ENCODE measurements at places on chromosomes 11 and 22. TPM values are rescaled to one million over a fixed set of nuclear protein-coding genes. Genes with fewer than 3 reads are reported as not detected.
A peak's percentile ranks its signal among the peaks of the same experiment; 100 is the strongest.

- DNase-seq = no peak
Measured at GRCh38 chr11:120775986-120776951, 247.6 kb upstream of the TBCEL start.

DNA sequence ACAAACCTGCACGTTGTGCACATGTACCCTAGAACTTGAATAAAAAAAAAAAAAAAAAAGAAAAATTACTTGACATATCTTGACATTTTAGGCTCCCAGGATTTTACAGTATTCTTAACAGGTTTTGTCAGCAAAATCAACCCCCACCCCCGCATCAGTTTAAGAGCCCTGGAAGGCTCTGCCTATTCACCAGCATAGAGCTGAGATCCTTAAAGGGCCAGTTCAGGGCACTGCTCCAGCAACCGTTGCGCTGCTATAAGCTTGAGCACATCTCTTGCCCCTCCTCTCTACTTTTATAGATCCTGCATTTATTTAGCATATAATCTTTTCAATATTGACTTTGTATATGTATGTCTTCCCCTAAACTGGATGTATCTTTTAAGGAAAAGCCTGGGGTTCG, 697 bp upstream of the PAFAH1B2 start:
- peak; percentile 58 for DNase-seq

DNA sequence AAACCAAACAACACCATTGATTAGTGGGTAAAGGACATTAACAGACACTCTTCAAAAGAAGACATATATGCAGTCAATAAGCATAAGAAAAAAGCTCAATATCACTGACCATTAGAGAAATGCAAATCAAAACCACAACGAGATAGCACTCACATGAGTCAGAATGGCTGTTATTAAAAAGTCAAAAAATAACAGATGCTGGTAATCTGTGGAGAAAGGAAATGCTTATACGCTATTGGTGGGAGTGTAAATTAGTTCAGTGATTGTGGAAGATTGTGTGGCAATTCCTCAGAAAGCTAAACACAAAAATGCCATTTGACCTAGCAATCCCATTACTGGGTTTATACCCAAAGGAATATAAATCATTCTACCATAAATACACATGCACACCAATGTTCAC, 182.6 kb downstream of the TRPC6 start:
- DNase-seq = no peak

Gene C11orf86
- not detected for total RNA-seq

GRCh38 chr11:66546368-66546965, at the start of gene ACTN3:
Gene ACTN3, plus strand, starts transcription at chr11:66546903. Its CDS starts 35 bp downstream, at chr11:66546938.
- DNase-seq = peak; percentile 6

DNA sequence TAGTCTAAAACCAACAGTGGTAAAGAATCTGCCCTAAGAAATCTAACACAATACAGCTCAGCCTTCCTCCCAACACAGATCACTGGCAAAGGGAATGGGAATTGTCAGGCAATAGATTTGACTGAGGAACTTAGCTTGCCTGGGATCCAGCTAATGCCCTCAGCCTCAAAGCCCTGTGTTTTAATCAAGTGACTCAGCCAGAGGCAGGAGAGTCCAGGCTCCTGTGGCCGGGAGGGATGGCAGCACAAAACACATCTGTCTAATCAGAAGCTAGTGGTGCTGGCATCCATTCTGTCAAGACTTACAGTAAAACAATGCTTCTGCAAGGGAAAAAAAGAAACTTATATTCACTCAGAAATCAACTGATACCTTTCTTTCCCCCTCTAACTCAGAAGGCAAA, 5.6 kb downstream of the SYTL2 start:
- peak; percentile 41 for DNase-seq

Gene PLA2G3
- total RNA-seq = 0.09 TPM

DNA sequence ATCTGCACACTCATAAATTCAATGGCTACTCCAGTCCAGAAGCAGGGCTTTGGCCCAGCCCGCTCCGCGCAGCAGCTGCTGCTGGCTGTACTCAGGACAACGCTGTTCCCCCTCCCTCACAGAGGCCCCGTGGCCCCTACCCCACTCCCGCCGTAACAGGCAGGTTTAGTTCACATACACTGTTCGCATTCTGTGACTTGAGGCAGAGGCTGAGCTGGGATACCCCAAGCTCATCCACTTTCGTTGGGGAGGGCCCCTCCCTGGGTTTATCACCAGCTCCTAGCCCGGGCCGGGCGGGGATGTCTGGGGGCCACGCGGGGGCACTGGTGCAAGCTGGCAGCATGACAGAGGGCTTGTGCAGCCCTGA, 52.4 kb downstream of the SYT13 start:
- DNase-seq = no peak

DNA sequence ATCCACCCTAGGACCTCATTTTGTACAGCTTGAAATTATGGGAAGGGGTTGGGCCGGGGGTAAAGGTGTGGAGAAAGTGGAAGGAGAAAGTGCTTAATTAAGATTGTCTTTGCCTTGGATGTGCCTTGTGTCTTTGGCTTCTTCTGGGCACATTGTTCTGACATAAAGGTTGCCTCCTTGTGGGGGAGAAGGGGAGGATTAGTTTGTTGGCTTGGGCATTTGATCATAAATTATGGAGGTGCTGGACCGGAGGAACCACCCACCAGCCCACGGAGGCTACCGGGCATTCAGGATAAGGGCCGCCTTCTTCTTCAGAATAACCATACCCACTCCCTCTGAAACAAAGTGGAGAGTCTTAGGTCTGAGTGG, 1.3 kb downstream of the PAFAH1B2 start:
- peak; percentile 60 for DNase-seq

Gene ANO5
- total RNA-seq = 0.16 TPM

GRCh38 chr11:115085461-115086210, 407.3 kb downstream of the NXPE2 start:
- DNase-seq = no peak

DNA sequence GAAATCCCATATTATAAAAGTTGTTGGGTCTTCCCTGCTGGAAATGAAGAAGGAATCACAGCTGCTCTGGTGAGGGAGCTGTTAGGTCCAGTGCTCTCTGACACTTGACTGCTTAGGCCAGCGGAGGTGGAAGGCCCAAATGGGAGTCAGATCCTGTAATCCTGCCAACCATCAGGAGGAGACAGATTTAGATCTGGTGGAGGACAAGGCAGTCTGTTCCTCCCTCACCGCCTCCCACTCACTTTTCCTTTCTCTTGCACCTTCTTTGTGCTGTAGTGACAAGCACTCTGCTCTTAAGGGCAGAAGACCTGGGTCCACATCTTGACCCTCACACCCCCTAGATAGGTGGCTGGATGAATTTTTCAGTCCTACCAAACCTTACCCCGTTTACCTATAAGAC, 59.7 kb upstream of the CHST1 start:
- no peak for DNase-seq

- DNase-seq = no peak
Measured at GRCh38 chr11:134882141-134882540, 470.1 kb upstream of the B3GAT1 start.

Gene OR8D1
- total RNA-seq = not detected

DNA sequence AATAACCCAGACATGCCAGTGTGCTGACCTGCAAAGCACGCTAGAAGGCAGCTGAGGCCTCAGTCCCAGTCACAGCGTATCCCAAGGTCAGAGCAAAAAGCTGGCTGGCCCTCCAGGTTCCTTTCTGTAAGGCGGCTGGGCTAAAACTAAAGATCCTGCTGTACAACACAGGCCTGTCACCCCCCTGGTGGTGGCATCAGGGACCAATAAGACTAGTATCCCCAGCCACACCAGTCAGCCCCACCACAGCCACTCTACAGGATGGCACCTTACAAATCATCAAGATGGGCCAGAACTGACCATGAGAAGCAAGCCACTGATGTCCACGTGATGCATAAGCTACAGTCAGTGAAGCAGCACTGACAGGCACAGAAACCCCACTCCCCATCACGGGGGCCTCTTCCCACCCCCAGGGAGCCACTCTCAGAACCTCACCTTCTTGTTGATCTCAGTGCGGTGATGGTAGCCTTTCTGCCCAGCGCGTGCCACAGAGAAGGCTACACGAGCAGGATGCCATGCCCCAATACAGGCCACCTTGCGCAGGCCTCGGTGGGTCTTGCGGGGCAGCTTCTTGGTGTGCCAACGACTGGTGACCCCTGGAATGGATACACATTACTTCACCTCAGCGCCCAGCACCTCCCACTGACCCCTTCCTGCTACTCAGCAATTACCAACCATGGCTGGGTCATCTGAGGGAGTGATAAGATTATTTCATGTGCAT, 5.0 kb downstream of the RPL3 start:
- no peak for DNase-seq

DNA sequence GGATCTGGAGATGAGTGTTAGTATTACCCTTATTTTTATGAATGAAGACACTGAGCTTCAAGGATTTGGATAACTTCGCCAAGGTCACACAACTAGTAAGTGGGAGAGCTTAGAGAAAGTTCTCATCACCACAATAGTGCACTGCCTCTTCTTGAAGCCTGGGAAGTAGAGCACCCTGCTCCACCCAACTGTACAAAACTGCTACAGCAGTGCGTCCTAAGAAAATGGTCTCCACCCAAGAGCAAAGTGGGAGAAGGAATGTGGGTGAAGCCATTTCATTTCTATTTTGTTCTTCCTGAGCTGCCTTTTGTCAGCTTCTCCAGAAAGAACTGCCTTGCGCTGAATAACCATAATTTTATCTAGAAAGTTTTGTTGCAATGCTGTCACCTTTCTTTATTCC, 403.9 kb upstream of the FAT3 start:
- no peak for DNase-seq

Gene EIF3F
- 196 TPM for total RNA-seq

DNA sequence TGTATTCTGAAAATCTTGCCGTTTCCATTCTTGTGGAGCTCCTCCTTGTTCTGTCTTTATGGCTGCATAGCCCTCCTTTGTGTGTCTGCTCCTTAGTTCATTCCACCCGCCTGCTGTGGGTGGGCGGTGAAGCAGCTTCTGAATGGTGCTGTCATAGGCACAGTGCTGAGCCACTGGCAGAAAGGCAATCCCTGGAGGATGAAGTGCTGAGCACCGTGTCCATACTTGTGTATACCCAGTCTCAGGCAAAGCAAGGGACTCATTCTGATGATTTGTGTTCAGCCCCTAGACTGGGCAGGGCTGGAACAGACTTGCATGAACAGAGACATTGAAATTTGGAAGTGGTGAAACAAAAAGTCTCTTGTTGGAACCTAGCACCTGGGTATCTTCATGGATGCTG, 134.9 kb downstream of the MYO18B start:
- no peak for DNase-seq

Gene VPREB3
- not detected for total RNA-seq

DNA sequence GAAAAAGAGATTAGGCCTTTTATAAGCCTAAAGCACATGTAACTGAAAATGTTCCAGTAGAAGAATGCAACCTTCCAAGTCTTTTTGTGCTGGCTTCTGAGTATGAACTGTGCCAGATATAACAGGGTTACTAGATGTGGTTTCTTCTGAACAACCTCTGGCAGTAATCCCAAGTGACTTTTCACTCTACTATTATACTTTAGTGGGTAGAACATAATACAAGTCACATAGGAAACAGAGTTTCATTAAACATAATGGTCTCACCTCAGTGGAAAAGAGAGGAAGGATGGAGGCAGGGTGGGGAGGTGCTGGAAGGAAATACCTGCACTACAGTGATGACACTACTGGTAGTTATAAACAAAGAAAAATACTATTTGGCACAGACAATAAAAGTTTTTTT, 81.3 kb downstream of the PHF21A start:
- peak; percentile 87 for DNase-seq

DNA sequence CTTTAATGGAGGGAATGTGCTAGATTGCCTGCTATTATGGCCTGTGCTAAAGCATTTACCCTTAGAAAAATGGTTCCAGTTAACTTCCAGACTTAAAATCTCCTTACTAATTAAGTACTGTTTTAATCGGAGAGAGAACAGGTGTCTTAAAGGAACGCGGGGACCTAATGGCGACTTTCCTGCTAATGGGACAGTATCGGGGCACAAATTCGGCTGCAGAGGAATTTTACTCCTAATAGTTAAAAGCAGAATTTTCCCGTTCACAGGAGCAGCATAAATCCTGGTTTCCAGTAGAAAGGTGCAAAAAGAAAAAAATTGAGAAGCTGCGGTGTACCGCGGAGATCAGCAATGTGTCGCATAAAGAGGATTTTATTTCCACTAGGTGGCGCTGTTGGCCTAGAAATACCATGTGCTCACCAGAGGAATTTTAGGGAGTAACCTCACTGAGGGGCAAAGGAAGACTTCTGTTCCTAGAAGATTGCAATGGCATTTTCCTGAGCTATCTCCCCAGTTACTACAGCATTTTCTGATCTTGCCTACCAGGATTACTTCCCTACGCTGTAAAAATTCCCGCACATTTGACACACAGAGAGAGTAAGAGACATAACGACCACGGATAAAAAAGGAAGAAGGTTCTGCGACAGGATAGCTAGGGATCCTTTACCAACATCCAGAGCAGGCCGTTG, 44.5 kb downstream of the ZNF280B start:
- peak; percentile 81 for DNase-seq

GRCh38 chr11:64718084-64718779, 4.8 kb downstream of the NRXN2 start:
- DNase-seq = no peak

Gene PTPN5
- not detected for total RNA-seq

Gene CCDC73
- not detected for total RNA-seq

GRCh38 chr11:3781423-3781822, 15.9 kb downstream of the NUP98 start:
- DNase-seq = peak; percentile 38
